ENCODE measurements at places on chromosomes 1 and 21.

DNA sequence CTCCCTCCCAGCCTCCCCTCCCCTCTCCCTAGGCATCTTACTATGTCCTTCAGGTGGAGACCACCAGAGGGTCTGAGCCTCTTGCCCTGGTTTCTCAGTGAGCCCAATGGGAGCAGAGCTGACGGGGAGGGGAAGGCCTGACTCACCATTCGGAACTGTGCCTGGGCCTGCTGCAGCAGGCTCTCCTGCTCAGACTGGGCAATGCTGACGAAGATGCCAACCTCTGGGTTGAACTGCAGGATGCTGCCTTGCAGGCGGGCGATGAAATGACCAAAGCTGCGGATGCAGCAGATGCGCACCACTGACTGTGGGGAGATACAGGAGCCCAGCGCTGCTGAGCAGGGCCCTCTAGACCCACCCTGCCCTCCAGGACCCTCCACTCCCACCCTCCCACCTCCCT, 11.0 kb upstream of the PAQR6 start:
- DNase-seq = no peak

DNA sequence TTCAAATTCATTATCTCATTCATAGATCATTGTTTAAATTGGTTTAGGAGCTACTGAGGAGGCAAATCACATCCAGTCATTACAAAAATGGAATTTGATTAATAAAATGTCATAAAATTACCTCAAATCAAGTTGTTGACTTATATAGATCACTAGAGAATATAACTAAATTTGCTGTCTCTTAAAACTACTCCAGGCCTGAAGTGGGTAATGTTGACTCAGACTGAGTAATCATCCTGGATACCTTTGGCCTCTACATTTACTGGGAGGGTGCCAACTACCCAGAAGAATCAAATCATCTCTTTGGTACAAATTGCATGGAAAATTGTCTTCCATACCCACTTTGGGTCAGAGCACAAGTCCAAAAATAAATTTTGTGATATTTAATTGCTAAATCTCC, 191.2 kb upstream of the GREM2 start:
- DNase-seq = no peak

GRCh38 chr1:154749078-154749760, 120.9 kb downstream of the KCNN3 start:
- no peak for DNase-seq

- DNase-seq = no peak
These were observed 56.0 kb upstream of the RAP1A start for GRCh38 chr1:111563619-111564018.

- DNase-seq = no peak
These were observed 90.1 kb downstream of the TLR5 start for GRCh38 chr1:223052931-223053330.

GRCh38 chr1:238606896-238607295, 716.2 kb upstream of the ZP4 start:
- DNase-seq = no peak

- no peak for DNase-seq
These were observed 58.5 kb downstream of the PSMG1 start for GRCh38 chr21:39124681-39125251.

DNA sequence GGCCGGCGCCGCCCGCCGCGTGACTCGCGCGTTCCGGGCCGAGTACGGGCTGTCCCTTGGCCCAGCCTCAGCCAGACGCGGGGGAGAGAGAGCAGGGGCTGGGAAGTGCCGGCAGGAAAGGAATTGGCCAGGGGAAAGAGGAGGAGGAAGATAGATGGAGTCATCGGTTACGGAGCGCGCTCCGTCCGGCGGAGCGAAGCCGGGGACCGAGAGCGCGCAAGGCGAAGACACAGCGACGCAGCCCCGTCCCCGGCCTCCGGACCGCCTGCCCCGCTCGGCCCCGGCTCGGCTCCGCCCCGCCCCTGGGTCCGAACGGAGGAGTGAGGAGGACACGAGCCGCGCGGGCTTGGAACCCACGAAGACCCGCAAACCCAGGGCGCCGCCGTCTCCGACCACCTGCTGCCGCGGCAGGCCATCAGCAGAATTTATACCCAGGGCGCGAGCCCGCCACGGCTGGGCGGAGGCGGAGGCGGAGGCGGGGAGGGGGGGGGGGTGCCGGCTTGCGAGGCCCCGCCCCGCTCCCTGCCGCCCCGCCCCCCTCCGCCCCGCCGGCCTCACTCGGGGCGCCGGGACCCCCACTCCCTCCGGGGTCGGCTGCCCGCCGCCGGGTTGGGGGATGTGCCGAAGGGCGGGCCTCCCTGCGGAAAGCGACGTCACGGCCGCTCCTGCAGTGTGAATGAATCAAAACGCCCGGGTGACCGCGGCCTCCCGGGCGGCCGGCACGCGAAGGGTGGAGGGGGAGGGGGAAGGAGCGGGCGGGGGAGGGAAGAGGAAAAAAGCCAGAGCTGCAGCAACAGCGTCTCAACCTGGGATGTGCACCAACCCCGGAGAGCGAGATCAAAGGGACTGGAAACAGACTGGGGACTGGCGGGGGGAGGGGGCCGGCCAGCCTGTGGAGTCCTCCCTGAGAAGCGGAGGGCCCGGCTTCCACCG, at the start of gene LHX4:
TSS of gene LHX4 (plus strand) at position 782 of the 933 bp plus-strand sequence. CDS start 266 bp downstream, outside the sequence.
- peak; percentile 47 for DNase-seq

DNA sequence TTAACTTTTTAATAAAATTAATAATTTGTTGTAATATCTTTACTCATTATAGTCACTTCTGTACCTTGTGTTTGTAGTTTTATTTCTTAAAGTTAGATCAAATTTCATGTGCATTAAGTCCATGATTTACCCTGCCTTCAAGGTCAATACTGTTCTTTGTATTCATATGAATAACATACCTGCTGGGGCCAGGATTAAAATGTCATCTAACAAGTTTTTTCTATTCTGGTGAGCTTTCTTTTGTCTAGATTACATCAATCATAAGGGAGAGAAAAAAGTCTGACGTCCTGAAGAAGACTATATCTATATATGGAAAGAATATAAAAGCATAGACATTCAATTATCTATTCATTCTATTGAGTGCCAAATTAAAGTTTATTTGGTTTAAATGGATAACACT, 232.6 kb downstream of the COL11A1 start:
- DNase-seq = no peak

- DNase-seq = no peak
These were observed 165.8 kb upstream of the EDN2 start for GRCh38 chr1:41650028-41650880.

- DNase-seq = no peak
These were observed 35.2 kb downstream of the SLC45A1 start for GRCh38 chr1:8352886-8353785.

DNA sequence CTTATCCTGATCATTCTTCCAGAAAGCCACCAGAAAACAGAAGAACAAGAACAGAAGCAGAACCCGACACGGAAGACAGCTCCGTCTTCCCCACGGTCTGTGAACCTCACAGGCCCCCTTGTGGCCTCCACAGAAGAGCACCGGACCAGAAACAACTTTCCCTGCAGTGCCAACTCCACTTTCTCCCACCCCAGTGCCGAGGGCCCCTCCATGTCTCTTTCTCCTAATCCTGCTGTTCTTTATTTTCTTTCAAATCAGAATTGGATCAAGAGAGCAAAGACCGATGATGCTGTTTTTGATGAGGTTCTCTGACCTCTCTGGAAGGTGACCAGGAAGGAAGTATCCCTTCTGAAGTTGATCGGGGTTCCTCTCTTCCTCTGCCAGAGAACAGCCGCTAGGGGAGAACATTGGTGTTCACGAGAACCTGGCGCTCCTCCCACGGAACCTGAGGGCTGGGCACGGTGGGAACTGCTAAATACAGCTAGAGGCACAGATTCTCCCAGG, 58.9 kb upstream of the CTTNBP2NL start:
- DNase-seq = no peak

DNA sequence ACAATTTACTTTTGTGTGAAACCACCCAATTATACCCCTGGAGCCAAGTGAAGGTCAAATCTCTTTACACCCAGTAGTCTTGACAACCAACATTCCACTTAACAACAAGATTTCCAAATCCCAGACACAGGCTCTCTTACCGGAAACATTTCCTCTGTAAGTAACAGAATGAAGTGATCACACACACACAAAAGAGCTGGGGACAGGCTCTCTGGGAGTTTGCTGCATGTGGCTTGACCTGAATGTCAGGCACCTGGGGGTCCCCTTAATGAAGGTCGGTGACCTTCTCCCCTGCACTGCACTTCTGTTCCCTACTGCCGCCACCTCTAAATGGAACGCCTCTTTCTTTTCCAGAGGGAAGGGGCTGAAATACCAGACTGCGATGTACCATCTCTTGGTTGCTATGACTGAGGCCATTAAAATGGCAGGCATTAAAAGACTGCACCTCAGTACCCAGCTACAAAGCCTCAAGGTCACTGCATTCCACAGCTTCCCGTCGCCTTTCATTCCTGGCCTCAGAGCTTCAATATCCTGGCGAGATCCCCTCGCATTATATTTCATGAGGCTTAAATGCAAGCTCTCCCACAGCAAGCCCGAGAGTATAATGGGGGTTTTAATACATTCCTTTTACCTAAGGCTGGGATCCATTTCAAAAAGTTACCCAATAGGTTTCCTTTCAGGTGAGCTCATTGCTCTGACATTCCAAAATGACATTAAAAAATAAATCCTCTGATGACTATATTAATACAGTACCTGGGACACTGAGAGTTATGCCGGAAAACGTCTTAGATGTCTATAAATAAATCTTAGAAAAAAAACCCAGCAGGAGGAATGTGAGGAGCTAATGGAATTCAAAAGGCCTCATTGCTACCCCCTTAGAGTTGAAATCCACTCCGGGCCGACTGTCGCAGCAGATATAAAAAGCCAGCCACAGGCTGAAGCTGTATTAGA, 90.9 kb upstream of the DIRAS3 start:
- DNase-seq = no peak

DNA sequence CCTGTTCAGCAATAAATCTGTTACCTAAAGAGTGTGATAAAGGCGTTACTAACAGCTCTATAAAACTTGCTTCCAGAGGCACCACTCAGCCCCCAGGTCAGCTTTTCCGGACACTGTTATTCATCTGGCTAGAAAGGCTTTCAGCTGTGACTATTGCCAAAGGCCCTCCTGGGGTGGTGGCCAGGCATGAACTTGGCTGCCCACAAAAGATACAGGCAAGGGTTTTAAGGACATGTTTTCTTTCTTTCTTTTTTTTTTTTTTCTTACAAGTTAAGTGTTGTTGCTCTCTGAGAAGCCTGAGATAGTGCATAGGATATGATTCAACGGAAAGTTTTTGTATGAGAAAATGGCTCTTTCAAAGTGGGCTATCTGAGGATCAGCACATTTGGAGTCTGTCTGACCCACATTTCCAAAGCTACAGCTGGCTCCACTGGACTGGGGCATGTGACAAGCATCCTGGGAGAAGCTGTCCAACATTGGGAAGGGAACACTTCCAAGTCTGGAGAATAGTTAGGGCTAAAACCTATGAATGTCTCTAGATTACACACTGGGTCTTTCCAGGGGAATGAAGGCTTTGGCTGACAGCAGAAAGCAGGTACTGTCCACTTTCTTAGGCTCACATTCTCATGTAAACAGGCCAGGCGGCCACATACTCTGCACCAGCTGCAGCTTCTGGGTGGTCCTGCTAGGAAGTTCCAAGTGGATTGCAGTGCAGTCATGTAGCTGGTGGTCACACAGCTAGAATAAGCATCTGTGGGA, 639.7 kb downstream of the LMO4 start:
- no peak for DNase-seq

DNA sequence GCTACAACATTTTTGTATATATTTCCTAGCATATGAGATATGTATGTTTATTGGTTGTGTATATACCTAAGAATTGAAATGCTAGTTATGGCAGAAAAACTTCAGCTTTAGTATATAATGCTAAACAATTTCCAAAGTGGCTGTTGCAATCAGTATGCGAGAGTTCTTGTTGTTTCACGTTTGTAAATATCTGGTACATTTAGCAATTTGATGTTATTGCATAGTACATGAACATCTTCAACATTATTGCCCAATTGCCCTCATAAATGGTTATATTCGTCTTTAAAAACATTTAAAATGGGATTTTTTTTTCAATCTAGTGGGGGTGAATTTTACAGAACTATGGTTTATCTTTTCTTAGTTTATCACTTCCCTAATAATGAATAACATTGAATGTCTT, 86.2 kb upstream of the HP1BP3 start:
- no peak for DNase-seq

GRCh38 chr1:52186449-52186848, 44.6 kb downstream of the ZFYVE9 start:
- DNase-seq = no peak

DNA sequence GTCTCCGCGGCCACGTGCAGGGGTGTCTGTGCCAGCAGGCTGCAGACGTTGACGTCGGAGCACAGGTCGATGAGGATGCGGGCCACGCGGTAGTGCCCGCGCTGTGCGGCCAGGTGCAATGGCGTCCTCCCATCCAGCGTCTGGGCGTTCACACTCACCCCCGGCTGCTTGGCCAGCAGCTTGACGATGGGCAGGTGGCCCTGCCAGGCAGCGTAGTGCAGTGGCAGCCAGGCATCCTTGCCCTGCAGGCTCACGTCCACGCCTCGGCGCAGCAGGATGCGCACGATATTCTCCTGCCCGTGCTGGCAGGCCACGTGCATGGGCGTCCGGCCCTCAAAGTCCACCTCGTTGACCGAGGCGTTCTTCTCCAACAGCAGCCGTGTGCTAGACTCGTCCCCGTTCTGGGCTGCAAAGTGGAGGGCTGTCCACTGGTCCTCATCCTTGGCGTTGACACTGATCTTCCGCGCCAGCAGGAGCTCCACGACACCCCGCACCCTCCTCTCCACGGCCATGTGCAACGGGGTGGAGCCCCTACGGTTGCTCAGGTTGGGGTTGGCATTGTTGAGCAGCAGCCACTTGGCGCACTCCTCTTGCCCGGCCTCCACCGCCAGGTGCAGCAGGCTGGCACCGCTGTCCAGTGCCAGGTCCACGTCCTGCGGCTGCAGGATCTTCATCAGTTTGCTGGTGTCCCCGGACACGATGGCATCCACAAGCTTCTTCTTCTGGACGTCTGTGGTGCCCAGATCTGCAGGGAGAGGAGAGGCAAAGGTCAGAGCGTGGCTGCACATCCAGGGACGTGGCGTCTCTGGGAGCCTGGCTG, 25.4 kb downstream of the RIPK4 start:
- no peak for DNase-seq

DNA sequence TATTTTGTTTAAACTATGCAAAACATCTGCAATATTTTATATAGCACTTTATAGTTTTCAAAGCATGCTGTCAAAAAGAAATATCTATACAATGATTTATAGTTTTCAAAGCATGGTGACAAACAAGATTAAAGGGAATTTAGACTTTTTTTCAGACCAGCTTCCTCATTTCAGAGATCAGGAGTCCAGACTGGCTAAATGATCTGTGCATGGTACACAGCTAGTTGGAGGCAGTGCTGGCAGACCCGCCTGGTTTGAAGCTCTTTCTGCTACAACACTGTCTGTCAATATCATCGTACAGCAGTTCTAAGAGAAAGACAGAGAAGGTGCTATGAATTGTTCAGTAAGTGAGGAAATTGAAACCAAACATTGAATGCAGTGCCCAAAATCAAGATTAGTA, 479.0 kb downstream of the PTBP2 start:
- DNase-seq = no peak

All from NCI-H1930 (cell line).